ENCODE measurements at places on chromosomes 11 and 22.
A peak's percentile ranks its signal among the peaks of the same experiment; 100 is the strongest.

- no peak for DNase-seq
Measured at GRCh38 chr11:118115048-118115447, 28.3 kb upstream of the SMIM35 start.

GRCh38 chr11:2207773-2208621, 36.4 kb upstream of the TH start:
- no peak for DNase-seq

DNA sequence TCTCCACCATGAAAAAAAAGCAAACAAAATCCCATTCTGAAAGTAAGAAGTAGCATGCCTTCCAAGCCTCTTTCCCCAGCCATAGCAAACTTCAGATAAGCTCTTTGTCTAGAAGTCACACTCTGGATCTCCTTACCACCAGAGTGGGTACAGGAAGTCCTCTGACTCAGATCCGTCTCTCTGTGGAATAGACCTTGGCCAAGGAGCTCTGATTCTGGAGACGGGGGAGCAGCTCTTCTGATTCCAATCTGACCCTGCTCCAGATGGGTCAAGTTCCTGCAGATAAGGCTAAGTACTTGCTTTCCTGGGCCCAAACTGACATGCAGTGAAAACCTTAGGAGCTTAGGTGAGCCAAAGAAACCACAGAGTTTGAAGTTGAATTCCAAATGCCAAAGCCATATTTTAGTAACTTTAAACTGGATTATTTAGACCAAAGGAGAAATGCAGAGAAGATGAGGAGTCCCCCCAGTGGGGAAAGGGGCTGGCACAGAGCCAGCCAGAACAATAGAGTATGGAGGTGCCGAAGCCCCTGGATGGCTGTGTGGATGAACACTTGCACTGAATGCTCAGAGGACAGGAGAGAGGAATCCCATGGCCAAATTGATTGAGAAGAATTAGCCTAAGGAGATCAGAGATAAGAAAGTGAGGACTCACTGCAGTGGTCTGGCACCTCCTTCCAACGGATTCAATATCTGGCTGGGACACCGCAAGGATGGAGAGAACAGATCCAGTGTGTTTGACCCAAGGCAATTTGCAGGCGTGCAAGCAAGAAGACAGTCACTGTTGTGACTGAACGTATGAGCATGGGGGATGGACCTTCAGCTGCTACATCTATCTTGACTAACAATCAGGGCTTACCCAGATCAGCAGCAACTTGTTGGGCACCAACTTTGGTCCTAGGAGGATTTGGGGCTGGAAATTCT, 54.9 kb downstream of the ENDOD1 start:
- DNase-seq, result no peak

GRCh38 chr11:60211206-60211605, 28.3 kb upstream of the MS4A6A start:
- DNase-seq, result no peak

DNA sequence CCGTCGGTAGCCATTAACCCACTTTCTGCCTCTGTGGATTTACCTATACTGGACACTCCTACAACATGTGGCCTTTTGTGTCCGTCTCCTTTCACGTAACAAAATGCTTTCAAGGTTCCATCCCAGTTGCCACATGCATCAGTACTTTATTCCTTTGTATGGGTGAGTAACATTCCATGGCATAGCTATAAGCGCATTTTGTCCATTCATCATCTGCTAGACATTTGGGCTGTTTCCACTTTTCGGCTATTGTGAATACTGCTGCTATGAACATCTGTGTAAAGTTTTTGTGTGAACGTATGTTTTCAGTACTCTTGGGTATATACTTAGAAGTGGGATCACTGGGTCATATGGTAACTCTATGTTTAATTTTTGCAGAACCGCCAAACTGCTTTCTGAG, 257.2 kb downstream of the ST3GAL4 start:
- no peak for DNase-seq

GRCh38 chr22:26981541-26981940, 324.2 kb downstream of the MIAT start:
- no peak for DNase-seq

DNA sequence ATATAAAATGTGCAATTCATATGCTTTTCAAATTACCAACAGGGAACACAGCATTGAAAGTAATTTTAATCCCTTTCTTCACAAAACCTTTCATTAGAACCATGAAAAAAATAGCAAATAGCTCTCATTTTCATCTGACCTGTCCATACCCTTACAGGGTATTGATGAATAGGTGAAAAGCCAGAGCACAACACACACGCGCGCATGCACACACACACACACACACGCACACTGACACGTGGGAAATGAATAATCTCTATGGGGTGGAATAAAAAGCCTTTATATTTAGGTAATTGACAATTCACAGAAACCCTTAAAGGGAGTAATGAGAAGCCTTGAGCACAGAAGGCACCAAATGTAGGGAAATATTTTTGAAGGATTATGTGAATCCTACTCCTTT, 76.2 kb upstream of the POU2AF2 start:
- no peak for DNase-seq

DNA sequence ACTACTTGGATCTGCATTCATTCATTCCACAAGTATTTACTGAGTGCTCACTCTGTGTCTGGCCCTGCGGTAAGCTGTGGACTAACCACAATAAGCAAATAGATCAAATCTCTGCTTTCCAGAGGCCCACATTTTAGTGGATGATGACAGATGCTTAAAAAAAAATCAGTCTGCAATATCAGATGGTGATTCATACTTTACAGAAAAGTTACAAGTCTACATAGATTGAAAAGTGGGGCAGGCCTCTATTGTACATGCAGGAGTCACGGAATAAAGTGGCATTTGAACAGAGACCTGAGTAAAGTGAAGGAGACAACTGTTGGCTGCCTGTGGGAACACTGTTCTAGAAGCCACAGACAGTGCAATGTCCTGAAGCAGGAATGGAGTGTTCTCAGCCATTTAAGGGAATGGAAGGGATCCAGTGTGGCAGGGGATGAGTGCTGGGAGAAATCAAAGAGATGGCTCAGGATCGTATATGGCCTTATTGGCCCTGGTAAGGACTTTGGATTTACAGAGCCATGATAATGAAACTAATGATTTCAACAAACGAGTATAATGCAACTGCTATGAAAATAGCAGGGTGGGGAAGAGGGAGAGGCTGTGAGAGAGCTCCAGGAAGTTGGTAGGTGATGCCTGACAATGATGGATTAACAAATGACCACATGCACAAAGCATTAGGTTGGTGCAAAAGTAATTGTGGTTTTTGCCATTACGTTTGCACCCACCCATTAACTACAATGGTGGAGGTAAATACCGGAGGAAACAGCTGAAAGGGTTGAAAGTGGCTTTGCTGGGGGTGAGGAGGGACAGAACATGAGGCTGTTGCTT, 31.1 kb downstream of the TMEM45B start:
- peak; percentile 28 for DNase-seq

DNA sequence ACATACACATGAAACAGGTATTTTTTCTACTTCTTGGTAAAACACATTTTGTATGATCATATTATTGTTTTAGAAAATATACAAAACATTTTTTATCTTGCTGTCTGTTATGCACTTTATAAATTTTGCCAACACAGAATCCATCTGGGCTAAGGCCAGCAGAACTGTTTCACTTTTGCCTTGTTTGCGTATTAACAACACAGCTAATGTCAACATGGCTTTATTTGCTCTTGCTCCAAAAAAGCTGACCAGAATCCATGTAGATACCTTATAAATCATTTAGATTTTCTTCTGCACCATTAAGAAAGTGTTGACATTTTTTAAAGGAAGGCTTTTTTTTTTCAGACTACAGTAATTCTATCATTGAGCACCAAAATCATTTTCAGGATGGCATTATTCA, 58.1 kb upstream of the PGR start:
- DNase-seq, result no peak

DNA sequence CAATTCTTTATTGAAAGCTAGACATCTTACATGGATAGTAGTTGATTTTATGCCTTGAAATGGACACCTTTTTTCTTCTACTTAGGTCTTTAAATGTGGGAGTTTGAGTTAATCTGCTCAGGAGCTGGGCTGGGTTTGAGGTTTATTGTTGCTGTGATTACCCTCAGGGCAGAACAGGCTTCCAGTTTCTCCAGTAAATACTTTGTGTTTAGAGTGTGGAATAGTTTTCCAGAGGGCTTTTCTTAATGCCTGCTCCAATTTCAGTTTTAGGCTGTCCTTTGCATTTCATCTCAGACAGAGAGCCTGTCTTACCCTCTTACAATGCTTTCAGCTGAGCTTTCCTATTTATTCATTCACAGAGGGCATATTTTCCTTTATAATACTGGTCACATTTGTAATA, 69.9 kb upstream of the ADORA2A start:
- no peak for DNase-seq

- DNase-seq, result no peak
Measured at GRCh38 chr11:17894929-17895658, 117.8 kb downstream of the SERGEF start.

- DNase-seq, result no peak
Measured at GRCh38 chr22:39223091-39223710, 21.6 kb downstream of the PDGFB start.

GRCh38 chr11:61730240-61730994, 22.0 kb upstream of the MYRF start:
- DNase-seq, result no peak

DNA sequence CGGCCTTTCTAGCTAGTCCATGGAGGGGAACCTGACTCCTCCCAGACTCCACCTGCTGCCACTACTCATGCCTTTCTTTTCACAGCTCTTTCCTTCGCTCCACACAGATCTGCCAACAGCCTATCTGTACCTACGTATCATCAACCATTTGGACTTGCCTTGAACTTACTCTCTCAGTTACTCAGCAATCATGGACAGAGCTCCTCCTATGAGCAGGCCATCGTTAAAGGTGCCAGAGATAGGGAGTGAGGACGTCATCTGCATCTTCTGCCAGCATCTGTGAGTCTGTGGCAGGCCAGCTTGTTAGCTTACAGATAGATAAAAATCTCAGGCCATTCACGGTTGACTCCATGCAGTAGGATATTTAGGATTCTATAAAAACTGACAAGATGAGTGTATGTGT, 162.9 kb upstream of the ZBED5 start:
- no peak for DNase-seq

DNA sequence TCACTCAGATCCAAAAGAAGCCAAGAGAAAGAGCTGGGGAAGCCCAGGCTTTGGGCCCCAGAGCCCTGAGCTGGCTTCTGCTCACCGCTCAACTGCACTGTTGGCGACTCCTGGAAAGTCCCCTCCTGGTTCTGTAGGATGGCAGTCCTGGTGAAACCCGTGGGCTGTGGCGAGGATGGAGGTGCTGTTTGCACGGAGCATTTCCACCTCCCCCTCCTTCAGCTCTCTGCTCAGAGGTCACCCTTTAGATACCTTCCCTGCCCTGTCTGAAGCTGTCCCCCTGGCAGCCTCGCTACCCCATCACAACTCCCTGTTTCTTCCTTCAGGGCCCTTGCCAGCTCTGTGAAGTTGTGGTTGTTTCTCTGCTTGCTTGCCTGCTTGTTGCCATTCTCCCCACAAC, 97.8 kb downstream of the MYO18B start:
- DNase-seq, result no peak

DNA sequence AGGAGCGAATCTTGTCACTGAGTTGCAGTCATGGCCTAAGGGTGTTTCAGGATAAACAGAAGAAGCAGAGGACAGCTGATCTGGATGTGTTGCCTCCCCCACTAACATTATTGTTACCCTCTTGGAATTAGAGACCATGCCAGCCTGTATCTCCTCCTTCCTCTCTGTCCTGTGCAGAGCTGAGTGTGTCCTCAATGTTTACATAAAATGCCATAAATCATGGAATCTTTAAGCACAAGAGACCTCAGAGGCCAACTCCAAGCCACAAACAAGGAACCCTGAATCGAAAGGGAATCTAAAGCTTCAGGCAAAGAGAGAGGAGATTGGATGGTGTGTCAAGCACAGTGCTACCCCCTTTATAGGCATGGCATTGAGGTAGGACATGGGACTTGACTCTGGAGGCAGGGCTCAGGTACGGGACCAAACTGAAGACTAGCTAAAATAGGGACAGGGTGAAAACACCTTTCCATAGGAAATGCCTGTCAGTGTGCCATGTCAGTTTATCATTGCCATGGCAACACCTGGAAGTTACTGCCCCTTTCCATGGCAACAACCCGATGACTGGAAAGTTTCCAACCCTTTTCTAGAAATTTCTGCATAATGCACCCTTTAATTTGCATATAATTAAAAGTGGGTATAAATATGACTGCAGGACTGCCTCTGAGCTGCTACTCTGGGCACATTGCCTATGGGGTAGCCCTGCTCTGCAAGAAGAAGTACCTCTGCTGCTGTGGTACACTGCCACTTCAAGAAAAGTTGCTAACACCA, 489.7 kb downstream of the MIAT start:
- DNase-seq, result no peak

DNA sequence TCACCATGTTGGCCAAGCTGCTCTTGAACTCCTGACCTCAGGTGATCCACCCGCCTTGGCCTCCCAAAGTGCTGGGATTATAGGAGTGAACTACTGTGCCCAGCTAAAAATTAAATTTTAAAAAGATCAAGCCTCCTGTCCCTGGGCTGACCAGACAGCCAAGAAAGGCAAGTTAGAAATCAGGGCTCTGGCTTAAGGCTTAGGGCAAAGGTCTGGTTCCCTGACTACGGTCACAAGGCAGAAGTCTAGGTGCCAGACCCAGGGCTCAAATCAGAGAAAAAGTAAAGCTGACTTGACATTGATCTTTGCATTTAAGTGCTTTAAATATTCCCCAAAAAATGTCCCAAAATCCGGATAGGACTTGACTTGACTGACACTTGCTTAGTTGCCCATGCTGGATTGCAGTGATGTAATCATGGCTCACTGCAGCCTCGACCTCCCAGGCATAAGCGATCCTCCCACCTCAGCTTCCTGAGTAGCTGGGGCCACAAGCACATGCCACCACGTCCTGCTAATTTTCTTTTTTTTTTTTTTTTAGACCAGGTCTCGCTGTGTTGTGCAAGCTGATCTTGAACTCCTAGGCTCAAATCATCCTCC, 17.3 kb upstream of the CRKL start:
- no peak for DNase-seq

GRCh38 chr22:45059296-45059695, 49.5 kb upstream of the PHF21B start:
- DNase-seq, result no peak

DNA sequence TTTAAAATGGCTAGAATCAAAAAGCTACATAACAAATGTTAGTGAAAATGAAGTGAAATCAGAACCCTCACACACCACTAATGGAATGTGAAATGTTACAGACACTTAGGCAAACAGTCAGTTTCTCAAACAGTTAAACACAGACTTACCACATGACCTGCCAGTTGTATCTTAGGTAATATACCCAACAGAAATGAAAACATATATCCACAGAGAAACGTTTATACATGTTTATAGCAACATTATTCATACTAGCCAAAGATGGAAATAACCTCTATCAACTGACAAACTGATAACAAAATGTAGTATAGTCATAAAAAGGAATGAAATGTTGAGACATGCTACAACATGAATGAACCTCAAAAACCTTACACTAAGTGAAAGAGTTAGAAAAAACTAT, 131.5 kb upstream of the TRPC6 start:
- DNase-seq, result no peak

Data from activated CD4-positive, alpha-beta T cell treated with anti-CD3 and anti-CD28 coated beads for 4 hours (primary cell).